ENCODE measurements at places on chromosomes 1 and 21.

GRCh38 chr1:223016890-223017289, 126.2 kb downstream of the TLR5 start:
- DNase-seq: no peak

DNA sequence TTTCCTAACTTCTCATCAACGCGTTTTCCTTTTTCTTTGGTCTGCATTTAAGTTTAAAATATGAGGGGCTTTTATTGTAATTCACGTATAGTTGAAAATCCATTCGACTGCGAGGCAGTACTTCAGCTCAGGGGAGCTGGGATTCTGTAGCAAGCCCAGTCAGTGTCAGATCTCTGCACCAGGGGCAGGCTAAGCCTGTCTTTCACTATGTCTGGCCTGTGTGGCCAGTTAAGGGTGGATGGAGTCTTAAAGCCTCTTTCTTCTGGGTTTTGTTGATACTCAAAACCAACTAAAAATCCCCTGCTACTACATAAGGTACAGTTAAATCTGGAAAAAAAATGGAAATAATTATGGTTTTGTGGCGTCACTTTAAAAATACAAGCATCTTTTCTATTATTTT, 124.7 kb downstream of the TYW3 start:
- no peak for DNase-seq

GRCh38 chr1:155954645-155955044, 13.2 kb downstream of the RXFP4 start:
- no peak for DNase-seq

- no peak for DNase-seq
Observed at GRCh38 chr1:178120088-178120487, 26.2 kb downstream of the RASAL2 start.

GRCh38 chr21:42986125-42986783, 11.9 kb downstream of the PKNOX1 start:
- no peak for DNase-seq

- DNase-seq: no peak
Observed at GRCh38 chr1:7420098-7420445, 351.0 kb upstream of the VAMP3 start.

GRCh38 chr1:13661539-13661938, 38.4 kb upstream of the PRDM2 start:
- no peak for DNase-seq

GRCh38 chr1:183467687-183468086, 4.6 kb upstream of the SMG7 start:
- DNase-seq: no peak

GRCh38 chr1:84267476-84267875, 34.0 kb upstream of the SAMD13 start:
- DNase-seq: no peak

- DNase-seq: peak; percentile 7
Observed at GRCh38 chr1:47507881-47508701, 70.2 kb downstream of the FOXD2 start.

- peak; percentile 73 for DNase-seq
Observed at GRCh38 chr1:93446837-93447451, 974 bp upstream of the FNBP1L start.

DNA sequence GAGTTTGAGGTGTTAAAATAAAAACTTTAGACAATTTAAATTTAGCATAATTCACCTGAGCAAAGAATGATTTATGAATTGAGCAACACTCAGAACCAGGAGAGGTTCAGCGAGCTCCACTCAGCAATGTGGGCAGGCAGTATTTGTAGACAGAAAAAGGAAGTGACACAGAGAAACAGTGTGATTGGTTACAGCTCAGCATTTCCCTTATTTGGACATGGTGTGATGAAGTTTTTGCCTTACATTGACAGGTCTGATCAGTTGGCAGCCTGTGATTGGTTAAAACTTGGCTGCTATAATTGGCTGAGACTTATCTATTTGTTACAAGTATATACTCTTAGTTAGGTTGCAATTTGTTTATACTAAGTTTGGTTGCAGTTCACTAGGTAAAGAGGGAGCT, 621.2 kb upstream of the PRMT6 start:
- no peak for DNase-seq

DNA sequence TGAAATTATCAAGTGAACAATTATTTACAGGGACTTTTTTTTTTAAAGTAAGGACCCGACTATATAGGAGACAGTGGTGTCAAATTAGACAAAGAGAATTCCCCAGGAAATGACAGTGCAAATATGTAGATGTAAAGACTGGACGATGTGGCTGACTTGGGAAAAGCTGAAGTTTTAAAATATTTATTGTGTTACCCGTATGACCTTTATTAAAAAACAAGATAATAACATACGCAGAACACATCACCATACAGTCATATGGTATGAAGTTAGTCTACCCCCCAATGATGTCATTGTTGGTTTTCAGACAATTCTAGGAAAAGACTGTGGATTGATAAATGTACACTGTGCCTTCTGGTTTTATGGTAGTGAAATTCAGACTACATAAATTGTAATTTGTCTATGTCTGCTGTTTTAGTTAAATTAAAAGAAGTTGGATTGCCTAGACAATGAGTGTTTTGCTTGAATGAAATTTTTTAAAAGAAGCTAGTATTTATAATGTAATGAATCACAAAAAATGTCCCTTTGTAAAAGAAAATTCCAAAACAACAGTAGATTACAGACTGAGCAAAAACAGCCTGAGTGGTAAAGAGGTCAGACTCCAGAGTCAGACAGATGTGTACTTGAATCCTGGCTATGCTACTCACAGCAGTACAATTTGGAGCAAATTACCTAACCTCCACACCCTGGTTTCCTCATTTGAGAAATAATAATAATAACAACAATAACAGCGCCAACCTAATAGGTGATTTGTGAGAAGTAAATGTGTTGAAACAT, 15.5 kb upstream of the PDC start:
- DNase-seq: no peak

GRCh38 chr1:156560585-156561163, 11.7 kb downstream of the IQGAP3 start:
- no peak for DNase-seq

DNA sequence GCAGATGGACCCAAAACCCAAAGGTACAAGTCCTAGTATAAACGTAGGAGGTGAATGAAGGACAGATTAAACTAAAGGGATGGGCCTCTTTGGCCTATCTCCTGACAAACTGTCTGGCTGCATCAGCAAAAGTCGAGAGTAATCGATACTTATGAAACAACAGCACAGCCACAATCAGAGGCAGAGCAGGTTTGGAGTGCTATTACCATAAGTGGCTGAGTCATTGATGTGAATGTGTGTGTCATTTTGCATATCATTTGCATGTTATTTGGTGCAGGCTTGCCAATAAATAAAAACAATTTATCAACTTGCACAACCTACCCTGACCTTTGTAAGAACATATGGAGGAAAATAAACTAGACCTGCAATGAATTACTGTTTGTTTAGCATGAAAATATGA, 283.1 kb downstream of the NUF2 start:
- DNase-seq: no peak

DNA sequence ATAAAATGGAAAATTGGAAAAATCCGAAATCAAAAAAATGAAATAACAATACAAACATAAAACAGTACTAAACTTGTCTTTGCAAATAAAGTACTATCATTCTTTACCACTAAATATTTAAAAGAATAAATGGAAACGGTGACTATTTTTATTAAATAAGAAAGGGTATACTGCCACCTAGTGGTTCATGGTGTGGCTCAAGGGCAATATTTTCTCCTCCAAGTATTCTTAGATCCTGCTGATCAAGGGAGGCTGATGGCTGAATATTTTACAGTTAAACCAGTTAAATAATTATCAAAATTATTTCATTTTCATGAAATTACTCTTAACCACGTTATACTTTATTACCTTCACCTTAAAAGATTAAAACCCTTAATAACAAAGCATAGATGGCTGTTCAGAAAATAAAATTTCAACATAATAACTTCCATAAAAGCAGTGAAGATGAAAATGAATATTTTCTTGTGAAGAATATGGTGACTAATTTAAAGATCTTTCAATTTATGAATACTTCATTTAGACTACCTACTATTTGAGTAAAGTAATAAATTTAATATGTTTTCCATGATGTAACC, 1793.9 kb downstream of the NCAM2 start:
- DNase-seq: peak; percentile 65
